ENCODE measurements at places on chromosomes 12 and 14. TPM values are rescaled to one million over a fixed set of nuclear protein-coding genes. Genes with fewer than 3 reads are reported as not detected.

DNA sequence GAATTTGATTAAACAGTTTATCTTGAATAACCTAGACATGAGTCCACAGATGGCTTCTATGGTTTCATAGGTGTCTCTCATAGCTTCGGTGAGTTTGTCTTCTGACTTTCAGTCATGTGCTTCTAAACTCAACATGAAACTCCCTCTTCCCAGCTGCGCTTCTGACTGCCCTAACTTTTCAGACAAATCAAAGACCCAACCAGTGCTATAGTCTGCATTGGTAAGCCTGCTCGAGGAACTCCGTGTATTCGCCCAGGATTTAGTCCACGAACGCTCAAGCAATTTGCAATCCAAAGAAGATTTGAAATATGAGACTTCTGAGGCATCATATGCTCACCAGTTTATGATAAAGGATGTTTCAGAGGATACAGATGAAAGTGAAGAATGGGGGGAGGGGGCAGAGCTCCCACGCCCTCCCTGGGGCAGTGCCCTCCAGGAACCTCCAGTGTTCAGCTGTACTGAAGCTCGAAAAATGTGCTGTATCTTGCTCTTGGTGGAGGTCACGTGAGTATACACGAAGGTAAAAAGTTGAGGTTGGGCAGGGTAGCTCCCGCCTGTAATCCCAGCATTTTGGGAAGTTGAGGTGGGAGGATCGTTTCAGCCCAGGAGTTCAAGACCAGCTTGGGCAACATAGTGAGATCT lies 5.2 kb upstream of the RILPL2 start:
- DNase-seq, result no peak

GRCh38 chr14:89652352-89652751 lies 235.3 kb upstream of the FOXN3 start:
- DNase-seq, result no peak

DNA sequence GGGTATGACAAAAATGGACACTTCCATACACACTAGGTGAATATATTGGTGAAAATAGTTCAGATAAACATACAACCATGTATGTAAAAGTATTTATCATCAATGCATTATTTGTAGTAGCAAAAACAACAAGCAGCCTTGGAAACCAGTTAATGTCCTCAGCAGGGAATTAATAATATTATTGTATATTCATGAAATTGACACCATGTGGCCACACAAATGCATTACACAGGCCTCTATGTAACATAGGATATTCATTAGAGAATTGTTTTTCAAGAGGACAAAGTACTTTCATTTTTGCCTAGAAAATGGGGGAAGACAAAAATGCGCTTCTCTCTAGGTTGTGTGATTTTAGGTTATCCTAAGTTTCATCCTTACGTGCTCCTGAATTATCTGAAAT lies 24.3 kb downstream of the SPRING1 start:
- DNase-seq, result no peak

DNA sequence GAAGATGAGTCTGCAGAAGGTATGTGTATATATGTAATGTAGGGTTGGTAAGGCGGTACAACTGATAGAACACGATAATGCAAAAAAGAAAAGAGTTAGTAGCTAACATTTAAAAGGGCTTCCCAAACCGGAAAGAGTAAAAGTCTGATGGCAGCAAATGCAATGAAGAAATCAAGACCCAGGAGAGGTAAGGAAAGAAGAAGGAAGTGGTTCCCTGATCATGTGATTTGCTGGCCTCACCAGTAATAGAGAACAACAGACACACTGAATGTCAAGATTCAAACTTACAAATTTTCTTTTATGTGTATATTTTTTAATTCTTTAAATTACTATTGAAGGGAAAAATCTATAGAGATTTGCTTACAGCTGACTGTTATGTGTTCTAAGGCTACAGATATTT lies 18.4 kb downstream of the ZFC3H1 start:
- no peak for DNase-seq

The CATSPERB gene
- total RNA-seq, result 3.7 TPM

The EML1 gene
- total RNA-seq, result 137 TPM

DNA sequence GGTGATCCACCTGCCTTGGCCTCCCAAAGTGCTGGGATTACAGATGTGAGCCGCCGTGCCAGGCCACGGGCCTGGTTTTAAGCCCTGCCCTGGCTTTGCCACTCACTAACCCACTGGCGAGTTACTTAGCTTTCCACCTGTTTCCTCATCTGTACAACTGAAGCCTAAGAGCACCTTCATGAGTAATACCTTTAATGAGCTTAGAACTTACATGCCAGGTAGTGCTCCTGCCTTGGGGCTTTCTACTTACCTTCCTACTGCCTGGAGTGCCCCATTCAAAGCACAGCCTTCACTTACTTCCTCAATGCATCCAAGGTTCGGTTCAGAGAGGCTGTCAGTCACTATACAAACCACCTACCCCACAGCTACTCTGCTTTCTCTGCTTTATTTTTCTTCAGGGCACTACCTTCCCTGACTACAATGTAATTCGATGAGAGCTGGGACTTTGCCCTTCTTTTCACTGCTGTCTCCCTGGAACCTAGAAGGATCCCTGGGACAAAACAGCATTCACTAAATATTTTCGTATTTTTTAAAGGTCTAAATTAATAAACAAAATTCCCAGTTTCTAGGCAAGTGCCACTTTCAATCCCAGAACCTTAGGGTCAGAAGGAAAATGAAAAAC lies 13.8 kb downstream of the ZCCHC8 start:
- DNase-seq, result no peak

DNA sequence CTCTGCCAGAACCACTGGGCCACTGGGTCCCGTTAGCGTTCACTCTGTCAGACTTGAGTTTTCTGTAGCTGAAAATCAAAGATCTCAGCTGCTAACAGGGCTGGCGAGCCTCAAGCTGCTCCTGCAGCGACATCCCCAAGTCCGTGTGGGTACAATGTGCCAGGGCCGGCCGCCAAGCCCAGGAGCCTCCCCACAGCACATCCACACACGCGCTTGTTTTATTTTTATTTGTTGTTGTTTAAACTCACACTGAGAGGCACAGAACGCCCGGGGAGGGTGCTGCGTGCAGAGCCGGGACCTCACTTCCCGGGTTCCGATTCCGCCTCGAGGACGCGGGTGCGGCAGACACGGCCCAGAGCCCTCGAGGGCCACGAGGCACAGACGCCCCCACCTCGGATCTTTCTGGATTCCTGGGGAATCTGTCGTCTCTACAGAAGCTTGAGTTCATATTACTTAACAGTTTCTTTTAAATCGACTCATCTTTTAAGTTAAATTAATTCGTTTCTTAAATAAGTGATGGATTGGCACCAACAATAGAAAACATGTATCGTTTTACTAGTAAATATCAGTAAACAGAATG lies 9.3 kb downstream of the GALNT9 start:
- DNase-seq, result peak; percentile 14

All from occipital lobe (tissue), 3 donors.